EH (cell line): ENCODE measurements at places on chromosomes 4 and X.
A peak's percentile ranks its signal among the peaks of the same experiment; 100 is the strongest.

DNA sequence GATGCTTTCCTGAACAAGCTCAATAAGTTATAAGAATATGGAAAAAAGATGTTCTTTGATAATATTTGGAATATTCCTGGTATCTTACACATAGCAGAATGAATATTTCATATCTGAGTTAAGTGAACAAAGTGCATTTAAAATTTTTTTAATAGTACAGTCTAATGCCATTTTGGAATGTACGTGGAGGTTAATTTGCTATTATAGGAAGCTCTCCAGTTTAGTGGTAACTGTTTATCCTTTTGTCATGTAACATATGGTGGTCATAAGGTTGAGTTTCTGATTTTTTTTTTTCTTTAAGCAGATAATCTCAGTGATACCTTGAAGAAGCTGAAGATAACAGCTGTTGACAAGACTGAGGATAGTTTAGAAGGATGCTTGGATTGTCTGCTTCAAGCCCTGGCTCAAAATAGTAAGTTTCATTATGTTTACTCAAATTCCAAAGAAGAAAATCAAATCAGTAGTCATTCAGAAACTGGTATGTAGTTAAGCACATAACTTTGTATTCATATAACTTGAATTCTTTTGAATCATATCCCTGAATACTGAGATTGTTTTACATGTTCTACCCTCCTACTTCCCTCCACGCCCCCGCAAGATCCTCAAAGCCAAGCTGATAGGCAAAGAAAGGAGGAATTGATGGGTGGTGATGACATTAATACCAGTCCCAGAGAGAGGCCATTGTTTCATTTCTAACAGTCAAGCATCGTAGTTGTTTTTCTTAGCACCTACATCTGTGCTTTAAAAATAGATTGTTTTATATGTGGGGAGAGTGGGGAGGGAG, 32.1 kb downstream of the RAP1GDS1 start:
- peak; percentile 43 for DNase-seq

GRCh38 chr4:57445686-57446085, 335.5 kb upstream of the IGFBP7 start:
- peak; percentile 18 for DNase-seq

DNA sequence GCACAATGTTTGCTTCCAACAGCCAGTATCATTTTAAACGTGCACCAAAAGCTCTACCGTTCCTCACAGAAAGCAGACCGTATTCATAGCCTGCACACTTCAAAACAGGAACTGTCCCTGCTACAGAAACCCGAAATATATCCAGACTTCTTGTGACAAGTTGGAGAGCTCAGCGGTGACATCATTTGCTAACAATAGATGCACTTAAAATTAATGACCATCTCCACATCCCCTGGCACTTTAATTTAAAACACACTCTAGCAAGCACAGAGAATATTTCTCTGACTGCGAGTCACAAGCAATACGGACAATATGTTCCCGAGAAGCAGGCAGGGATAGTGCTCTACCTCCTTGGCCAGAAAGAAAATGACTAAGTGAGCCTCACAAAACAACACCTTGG, 2.5 kb downstream of the NYX start:
- peak; percentile 77 for DNase-seq

DNA sequence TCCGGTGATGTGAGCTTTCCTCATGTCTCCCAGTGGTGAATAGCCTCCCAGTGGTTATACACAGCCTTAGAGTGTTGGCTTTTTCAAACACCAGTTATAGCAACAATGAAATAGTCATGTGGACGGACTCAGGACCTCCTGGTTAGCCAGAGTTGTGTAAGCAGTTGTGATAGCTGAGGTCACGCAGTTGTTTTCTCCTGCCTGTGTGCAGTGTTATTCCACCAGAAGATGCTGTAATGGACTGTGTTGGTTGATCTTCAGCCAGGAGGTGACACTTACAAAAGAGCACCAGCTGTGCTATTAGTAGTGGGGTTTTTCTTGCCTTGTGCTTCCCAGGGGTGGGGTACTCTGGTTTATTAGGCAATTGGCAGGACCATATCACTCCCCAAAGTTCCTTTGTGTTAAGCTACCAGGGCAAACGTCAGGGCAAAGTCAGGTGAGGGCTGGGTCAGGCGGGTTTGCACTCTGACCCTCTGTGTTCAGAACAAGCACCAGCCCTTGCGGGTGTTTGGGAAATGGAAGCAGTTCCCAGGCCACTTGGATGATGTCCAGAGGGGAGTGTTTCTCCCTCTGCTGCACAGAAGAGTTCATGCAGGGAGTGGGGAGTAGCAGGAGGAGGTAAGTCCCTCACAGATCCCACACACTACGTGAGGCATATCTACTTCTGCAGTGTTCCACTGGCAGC, 252.6 kb downstream of the TMEM47 start:
- peak; percentile 22 for DNase-seq

DNA sequence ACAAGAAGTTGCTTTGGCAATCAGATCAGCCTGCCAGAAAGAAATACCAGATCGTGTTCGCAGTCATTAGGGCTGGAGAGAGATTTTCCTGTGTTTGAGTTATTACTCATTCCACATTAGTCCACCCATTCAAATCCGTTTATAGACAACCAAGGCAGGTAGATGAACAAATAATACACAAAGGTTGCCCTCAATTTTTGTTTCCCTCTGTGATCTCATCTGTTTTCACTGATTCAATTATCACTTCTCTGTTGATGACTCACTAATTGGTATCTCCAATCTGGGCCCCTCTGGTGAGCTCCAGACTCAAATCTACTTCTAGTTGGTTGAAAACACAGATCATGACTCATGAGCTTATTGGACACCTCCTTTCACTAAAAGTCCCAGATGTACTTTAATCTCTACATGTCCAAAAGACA, 54.5 kb downstream of the CHM start:
- DNase-seq: peak; percentile 18

- DNase-seq: no peak
These were observed 191.3 kb upstream of the AADAT start for GRCh38 chr4:170281027-170281426.

- DNase-seq: peak; percentile 89
These were observed 53.8 kb upstream of the ATXN3L start for GRCh38 chrX:13373431-13374187.

- peak; percentile 52 for DNase-seq
These were observed 765 bp downstream of the ENOPH1 start for GRCh38 chr4:82430964-82431745.

GRCh38 chr4:5424211-5424610, 284.1 kb downstream of the EVC2 start:
- no peak for DNase-seq

DNA sequence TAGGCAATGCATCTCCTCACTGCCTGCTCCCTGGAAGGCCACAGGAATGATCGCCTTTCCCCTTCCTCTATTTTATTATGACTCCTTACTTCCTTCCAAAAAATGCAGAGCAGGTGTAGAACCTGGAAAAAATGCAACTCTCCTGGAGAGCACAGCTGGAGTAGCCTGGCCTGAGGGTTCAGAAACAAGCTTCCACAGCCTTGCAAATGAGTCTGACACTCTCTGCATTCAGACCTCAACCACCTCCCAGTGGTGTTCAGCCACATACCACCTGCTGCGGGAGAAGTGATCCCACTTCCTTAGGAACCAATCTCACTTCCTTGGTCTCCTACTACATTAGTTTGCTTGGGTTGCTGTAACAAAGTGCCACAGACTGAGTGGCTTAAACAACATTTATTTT, 368.1 kb upstream of the NOCT start:
- no peak for DNase-seq

DNA sequence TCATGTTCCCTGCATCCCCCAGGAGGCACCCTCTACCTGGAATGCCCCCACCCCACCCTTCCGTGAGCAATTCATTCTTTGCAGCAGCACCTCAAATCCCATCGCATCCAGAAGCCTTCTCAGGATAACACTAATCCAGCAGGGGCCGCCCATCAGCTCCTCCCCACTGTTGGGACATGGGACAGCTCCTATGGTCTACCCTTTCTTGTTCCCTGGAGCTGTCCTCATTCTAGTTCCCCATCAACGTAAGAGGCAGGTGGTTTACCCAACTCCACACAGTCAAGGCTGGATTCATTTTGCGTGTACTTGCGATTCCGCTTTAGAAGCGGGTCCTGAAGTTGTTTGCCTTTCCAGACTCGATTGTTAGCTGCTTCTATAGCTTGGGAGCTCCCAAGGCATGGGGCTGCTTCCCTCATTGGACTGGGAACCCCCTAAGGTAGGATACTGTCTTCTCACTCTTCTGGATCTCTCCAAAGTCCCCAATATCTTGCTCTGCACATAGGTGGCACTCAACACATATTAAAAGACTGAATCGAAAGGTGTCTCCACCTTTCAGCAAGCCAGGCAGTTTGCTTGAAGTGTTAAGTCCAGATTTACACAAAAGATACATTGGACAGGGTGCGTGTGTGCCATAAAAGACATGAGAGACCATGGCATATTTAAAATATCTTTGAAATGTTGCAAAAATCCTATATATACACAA, 942 bp upstream of the APLN start:
- peak; percentile 23 for DNase-seq

DNA sequence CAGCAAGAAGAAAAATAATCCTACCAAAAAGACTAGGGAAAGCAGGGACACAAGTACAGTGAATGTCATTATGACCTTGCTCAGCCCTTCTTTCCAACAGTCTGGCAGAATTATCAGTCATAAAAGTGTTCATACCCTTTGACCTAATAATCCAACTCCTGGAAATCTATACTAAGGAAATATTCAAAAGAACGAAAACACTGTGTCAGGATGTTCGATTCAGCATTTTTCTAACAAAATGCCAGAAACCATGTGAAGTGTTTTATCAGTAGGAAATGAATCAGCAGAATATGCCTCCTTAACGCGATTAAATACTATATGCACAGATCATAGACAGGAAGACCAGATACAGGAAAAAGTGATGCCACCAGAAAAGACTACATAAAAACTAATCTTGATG, 16.2 kb upstream of the S100G start:
- peak; percentile 44 for DNase-seq

DNA sequence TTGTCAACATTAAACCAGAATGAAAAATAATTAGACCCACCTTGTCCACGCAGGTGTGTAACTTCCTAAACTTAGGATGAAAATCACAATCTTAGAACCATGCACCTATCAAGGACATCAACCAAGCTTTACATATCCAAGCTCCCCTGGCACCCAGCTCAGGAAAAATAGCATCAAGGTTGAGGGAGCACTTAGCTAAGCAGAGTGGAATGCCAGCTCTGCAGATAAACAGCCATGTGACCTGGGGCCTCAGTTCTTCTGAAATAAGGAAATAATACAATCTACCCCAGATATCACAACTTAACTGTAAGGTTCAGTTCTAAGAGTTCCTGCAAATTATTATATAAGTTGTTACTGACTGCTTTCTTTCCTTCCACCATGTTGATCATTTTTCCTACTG, 64.7 kb downstream of the DHX15 start:
- DNase-seq: peak; percentile 28

DNA sequence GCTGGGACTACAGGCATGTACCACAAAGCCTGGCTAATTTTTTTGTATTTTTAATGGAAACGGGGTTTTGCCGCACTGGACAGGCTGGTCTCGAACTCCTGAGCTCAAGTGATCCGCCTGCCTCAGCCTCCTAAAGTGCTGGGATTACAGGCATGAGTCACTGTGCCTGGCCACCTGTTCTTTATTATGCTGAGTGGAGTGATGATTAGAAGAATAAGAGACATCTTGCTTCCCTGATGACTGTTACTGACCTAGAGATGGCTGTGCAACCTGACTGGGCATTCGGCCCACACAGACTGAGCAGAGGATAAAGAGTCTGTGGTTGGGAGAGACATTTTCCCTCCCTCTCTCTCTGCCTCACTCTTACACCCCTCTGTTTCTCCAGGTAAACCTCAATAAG, 56.7 kb downstream of the SPINK2 start:
- DNase-seq: peak; percentile 50

- DNase-seq: no peak
These were observed 52.8 kb upstream of the TAB3 start for GRCh38 chrX:30941898-30942297.

DNA sequence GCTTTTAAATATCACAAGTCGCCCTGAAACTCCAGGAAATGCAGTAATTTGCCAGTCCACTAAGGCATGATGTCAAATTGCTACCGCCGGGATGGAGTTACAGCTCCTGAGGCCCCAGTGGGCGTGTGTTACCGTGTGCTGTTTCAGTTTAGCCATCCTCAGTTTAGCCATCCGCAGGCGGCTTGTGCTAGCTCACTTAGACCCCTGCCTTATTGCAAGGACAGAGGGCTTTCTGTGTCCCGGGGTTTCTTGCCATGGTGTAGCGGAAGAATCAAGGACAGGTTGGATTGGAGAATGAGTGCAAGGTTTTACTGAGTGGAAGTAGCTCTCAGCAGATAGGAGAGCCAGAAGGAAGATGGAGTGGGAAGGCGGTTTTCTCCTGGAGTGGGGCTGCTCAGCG, 33.8 kb upstream of the LRBA start:
- no peak for DNase-seq

DNA sequence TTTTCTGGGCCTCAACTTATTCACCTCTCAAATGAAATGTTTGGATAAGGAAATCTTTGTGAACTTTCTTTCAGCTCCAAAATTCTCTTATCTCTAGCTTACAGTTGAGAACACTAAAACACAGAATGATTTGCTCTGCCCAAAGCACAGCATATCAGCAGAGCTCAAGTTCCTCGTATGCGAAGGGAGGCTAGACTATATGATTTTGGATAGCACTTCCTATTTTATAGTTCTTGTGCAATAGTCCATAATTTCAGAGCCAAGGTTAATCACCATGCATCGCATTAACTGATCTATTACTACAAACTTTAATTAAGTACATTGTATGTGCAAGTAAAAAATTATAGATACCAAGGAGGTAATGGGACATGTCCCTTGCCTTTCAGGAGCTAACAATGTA, 27.0 kb upstream of the KLHL13 start:
- DNase-seq: no peak

- no peak for DNase-seq
These were observed 468.8 kb downstream of the BCOR start for GRCh38 chrX:39629001-39629400.

DNA sequence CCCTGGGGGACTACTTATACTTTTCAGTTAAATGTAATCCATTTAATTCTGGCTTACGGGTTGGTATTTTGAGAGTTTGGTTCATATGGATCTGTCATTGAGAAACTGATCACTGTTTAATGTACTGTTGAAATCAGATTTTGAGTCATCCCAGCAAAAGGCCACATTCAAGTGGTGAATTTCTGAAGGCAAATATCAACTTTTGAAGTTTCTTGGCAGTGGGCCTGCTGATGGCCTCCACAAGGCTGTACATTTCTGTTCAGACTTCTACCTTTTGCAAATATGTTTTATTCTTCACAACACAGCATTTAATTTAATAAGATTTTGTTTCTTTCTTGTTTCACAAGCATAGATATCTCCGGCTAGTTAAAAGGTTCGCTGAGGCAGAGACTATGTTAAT, 138.7 kb downstream of the PDGFC start:
- DNase-seq: peak; percentile 4

DNA sequence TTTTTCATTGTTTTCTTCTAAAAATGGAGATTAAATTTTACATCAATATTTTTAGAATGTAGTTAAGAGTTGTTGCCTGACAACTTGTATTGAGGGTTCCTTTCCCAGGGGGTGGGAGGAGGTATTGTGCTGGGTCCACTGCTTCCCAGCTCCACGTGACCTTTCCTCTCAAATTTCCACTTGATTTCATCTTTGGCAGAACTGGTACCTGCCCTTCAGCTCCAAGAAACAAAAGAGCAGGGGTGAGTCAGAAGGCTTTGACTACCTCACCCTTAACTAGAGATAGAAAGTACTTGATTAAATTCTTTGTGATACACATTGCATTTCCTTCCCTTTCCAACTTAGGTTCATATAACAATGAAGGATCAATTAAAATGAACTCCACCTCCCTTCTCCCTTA, 19.7 kb downstream of the TRIM2 start:
- DNase-seq: peak; percentile 39

GRCh38 chr4:30924495-30924894, 204.3 kb downstream of the PCDH7 start:
- no peak for DNase-seq

- no peak for DNase-seq
These were observed 123.4 kb downstream of the NWD2 start for GRCh38 chr4:37367901-37368300.
